ENCODE measurements at places on chromosomes 6 and 20.

DNA sequence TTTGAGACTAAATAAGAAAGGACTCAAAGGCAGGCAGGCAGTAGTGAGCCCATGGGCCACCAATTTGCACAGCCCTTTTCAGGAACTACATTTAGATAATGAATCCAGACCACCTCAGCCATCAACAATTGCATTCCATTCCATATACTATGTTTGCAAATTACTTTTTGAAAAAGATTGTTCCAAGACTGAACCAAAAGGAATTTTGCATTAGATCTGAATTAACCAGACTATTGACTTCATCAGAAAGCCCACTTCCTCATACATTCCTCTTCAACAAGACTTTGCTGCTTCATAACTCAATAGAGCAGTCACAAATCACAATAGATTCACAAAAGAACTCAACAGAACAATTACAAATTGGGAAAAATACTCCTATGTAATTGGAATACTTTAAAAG, 229.1 kb downstream of the SIM1 start:
- DNase-seq = no peak

- DNase-seq = no peak
Measured at GRCh38 chr20:23484081-23484480, 6.8 kb upstream of the CST8 start.

GRCh38 chr6:105836379-105836778, 249.8 kb upstream of the PRDM1 start:
- no peak for DNase-seq

DNA sequence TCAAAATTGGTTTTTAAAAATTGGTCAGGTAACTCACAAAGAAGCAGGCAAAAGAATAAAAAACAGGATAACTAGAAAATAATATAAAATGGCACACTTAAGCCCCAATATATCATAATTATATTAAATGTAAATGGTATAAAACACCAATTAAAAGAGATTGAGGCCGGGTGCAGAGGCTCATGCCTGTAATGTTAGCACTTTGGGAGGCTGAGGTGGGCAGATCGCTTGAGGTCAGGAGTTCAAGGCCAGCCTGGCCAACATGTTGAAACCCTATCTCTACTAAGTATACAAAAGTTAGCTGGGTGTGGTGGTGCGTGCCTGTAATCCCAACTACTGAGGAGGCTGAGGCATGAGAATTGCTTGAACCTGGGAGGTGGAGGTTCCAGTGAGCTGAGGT, 36.1 kb downstream of the TCP11 start:
- DNase-seq = no peak

DNA sequence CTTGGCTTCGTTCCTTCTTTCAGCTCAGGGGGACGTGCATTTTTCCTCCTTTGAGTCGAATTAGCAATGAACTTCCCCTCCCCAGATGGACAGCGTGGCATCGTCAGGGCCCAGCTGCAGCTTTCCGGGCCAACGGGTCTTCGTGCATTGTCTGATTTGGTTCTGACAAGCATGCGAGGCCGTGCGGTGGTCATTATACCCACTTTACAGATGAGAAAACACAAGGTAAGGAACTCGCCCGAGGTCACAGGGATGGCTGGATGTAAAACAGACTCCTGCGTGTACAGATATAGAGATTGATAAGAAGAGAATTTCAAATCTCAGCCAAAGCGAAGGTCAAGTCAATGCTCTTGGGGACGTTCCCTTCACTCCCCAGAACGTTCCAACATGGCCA, 187.6 kb upstream of the SULF2 start:
- no peak for DNase-seq

- DNase-seq = no peak
Measured at GRCh38 chr6:35601331-35602132, 87.2 kb downstream of the FKBP5 start.

DNA sequence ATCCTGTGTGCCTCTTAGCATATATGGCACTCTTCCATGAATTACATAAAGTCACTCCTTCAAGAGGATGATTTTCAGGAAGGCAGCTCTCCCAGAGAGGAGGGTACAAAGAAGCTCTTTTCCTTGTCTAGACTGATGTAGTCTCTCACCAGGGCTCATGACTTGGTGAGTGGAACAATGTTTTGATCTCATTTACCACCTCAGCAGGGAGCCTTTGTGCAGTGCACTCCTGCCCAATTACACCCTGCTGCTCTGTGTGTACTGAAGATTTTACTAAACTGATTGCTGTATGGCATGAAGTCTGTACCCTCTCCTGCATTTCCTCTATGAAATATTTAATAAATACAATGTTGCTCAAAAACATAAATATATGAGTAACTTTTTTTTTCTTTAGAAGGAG, 598.3 kb upstream of the HS3ST5 start:
- DNase-seq = no peak

DNA sequence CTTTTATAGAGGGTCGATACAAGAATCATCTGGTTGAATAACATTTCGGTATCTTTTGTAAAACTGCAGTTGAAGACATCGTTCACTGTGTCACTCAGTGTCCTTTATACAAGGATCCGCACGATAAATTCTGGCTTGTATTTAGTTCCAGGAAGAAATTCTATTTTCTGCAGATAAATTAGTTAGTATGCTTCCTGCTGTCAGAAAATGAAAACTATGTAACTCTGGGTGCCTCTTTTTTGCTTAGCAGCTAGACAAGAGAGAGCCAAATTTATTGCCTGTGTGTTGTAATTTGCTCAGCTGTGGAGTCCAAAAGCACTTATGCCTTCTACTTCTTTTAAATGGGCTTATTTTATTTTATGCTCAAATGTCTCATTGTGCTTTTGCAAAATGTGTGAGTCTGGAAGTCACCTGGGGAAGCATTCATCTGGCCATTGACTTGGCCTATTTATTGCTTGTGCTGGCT, 56.5 kb upstream of the KCNK16 start:
- DNase-seq = no peak

GRCh38 chr6:21000331-21000801, 466.1 kb downstream of the CDKAL1 start:
- no peak for DNase-seq

GRCh38 chr20:59784365-59784764, 149.1 kb downstream of the SYCP2 start:
- no peak for DNase-seq

DNA sequence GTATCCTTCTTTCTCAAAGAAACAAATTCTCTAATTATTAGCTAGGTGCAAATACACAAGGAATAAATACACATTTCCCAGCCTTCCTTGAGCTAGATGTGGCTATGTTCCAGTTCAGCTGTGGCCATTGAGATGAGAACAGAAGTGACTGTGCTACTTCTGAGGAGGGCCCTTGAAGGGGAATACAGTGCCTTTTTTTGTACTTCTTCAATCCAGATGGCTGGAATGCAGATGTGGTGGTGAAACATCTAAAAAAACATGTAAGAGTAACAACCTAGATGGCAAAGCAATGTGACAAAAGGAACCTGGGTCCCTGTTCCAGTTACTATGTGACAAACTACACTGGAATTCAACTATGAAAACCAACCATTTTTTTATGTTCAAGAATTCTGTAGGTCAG, 115.4 kb upstream of the DST start:
- no peak for DNase-seq

DNA sequence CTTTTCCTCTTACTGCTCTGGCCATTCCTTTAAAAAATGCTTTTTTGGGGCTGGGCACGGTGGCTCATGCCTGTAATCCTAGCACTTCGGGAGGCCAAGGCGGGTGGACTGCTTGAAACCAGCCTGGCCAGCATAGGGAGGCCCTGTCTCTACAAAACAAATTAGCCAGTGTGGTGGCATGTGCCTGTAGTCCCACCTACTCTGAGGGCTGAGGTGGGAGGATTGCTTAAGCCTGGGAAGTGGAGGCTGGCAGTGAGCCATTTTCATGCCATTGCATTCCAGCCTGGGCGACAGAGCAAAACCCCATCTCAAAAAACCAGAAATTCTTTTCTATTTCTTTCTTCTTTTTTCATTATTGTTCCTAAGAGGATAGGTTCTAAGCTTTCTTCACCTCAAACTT, 36.9 kb upstream of the RNF144B start:
- no peak for DNase-seq

- DNase-seq = no peak
Measured at GRCh38 chr20:38337561-38338140, 8.6 kb upstream of the LBP start.

DNA sequence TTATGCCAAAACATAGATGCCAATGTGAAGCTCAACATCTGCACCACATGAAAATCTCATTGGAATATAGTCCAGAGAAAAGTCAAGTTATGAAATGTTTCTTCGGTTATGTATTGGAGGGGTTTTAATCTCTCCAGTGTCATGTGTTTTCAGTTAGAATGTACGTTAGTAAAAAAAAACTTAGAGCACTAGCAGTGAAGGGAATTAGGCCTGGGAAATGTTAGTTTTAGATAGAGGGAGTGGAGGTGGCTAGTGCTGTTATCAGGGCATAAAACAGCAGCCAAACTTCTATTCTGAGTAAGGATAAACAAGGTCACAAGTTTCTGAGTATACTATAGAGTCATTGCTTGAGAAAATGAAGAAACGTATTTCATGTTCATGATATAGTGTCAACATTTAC, 42.9 kb downstream of the HDGFL1 start:
- DNase-seq = no peak

DNA sequence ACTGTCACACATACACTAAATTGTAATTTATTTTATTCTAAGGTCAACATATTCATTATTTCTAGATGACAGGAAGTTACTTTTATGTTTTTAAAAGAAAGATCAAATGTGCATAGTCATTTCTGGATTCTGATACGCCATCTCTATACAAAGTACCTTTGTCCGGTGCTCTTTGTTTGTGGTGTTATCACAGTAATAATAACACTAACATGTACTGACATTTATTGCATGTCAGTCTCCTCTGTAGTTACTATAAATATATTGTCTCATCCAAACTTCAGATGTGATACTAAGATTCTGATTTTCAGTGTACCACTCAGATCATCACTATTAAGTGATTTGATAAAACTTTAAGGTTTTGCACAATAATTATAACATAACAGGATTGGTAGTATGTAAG, 90.3 kb upstream of the TPD52L1 start:
- no peak for DNase-seq

- DNase-seq = no peak
Measured at GRCh38 chr6:31609519-31610406, 5.3 kb upstream of the AIF1 start.

DNA sequence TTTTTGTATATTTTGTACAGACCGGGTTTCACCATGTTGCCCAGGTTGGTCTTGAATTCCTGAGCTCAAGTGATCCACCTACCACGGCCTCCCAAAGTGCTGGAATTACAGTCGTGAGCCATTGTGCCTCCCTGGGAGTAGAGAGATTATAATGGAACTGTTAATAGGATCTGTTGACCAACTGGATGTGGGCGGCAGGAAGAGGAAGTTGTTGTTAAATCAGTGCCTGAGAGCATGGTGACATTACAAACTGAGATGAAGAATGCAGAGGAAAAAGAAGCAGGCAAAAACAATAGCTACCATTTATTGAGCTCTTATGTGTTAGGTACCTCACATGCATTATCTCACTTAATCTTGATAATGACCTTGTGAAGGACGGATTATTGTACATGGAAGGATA, 9.2 kb upstream of the L3MBTL3 start:
- DNase-seq = no peak

DNA sequence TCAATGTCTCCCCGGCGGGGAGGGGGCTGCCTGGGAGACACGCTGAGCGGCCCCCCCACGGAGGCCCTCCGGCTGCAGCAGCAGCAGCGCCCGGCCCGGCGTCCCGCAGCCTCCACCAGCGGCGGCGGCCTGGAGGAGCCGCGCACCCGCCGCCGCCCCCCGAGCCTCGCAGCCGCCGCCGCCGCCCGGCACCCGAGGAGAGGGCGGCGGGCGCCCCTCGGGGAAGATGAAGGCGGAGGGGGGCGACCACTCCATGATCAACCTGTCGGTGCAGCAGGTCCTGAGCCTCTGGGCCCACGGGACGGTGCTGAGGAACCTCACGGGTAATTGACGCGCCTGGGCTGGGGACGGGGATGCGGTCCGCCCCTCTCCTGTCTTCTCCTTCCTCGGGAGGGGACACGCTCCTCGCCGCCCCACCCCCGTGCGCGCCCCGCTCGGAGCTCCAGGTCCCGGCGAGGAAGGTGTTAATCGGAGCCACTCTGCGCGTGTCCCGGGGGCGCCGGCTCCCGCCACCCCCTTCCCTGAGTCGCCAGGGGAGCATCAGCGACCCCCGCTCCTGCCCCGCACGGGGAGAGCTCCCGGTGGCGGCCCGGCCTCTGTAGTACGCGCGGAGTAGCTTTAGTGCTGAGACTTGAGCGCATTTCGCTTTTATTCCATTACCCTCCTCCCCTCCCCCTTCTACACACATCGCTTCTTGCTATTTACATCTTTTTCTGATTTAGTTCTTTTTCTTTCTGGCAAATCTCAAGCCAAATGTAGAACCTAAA, 686 bp downstream of the TMEM170B start:
- DNase-seq = no peak

DNA sequence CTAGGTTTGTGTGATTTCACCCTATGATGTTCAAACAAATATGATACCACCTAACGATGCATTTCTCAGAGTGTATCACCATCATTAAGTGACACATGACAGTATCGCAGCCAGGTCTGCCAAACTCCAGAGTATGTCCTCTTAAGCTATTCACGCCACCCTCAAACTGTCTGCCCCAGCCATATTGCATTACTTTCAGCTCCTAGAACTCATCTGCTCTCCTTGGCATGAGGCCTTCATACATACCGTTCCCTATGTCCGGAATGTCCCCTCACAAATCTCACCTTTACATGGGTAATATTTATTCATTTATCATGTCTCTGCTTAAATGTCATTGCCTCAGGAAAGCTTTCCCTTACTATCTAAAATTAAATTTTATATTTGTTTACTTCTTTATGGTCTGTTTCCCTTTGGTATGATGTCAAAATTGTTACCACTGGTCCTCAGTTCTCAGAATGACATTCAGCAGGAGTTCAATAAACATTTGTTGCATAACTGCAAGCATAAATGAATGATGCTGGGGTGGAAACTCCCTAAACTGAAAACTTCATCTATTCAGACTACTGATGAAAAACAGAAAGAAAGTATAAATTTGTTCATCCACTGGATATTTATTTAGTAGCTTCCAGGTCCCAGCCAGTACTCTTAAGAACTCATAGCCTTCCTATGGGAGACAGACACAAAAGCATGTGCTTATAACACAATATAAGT, 3.2 kb downstream of the SESN1 start:
- no peak for DNase-seq

DNA sequence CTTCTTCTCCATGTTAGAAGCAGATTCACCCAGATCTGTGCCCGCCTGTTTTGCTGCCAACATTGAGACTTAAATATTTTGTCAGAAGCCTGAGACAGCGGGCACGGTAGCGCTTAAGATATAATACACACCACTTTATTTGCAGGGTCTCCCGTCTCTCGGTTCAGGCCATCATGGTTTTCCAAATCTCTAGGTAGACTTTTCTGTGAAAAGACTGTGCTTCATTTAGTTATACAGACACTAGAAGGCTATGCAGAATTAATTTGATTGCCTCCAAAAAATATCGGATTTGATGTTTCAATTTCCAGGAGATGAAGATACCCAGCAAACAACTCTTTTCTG, 598 bp downstream of the TBP start:
- DNase-seq = no peak

- DNase-seq = no peak
Measured at GRCh38 chr20:32395066-32395465, 36.9 kb downstream of the ASXL1 start.

GRCh38 chr20:58402305-58402704, 13.3 kb downstream of the VAPB start:
- no peak for DNase-seq
